Activated CD4-positive, alpha-beta T cell treated with anti-CD3 and anti-CD28 coated beads, Interleukin-2, Interleukin-4, amounts not matched to agents 100 ng/mL and 50 ng/mL, durations not matched to agents 16 hours and 8 hours (primary cell): ENCODE measurements at places on chromosomes 7 and 10.

DNA sequence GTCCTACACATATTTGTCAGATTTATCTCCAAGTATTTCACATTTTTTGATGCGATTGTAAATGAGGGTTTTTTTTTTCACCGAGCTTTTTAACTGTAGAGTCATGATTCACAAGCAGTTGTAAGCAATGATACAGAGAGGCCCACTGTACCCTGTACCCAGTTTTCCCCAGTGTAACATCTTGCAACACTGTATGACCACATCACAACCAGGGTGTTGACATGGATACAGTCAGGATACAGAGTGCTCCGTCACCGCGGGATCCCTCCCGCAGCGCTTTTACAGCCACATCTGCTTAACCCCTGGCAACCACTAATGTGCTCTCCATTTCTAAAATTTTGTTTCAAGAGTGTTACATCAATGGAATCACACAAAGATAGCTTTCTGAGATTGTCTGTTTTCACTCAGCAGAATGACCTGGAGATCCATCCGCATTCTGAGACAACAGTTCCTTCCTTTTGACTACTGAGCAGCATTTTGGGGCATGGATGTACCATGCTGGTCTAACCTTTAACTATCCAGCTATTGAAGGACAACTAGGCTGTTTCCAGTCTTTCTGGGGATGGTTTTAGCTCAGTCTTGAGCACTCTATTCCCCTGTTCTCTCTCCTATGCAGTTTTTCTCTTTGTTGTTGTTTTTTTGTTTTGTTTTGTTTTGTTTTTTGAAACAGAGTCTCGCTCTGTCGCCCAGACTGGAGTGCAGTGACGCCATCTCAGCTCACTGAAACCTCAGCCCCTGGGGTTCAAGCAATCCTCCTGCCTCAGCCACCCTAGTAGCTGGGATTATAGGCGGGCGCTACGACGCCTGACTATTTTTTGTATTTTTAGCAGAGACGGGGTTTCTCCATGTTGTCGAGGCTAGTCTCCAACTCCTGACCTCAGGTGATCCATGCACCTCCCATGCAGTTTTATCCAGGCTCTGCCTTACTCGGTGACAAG is 25.9 kb downstream of the GPRIN2 start:
- no peak for DNase-seq

- no peak for DNase-seq
Measured at GRCh38 chr7:51316666-51317581, at the start of gene COBL. Gene COBL (minus strand): TSS chr7:51316809. CDS start chr7:51316633, 176 bp downstream.

DNA sequence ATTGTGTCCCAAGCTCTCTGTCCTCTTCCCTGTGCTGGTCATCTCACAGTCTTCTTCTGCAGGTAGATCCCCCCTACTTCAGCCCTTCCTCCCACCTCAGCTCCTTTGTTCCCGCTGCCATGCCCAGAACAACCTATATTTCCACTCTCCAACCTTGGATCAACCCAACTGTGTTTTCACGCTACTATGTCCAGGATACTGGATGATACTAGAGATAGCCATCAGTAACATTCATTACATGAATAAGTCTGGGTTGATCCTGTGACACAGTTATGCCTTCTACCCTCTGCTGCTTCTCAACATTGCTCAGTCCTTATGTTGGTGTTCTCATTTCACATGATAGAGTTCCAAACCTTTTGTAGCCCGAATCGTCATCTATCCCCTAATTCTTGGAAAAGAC is 286.4 kb downstream of the ZEB1 start:
- DNase-seq, result no peak

DNA sequence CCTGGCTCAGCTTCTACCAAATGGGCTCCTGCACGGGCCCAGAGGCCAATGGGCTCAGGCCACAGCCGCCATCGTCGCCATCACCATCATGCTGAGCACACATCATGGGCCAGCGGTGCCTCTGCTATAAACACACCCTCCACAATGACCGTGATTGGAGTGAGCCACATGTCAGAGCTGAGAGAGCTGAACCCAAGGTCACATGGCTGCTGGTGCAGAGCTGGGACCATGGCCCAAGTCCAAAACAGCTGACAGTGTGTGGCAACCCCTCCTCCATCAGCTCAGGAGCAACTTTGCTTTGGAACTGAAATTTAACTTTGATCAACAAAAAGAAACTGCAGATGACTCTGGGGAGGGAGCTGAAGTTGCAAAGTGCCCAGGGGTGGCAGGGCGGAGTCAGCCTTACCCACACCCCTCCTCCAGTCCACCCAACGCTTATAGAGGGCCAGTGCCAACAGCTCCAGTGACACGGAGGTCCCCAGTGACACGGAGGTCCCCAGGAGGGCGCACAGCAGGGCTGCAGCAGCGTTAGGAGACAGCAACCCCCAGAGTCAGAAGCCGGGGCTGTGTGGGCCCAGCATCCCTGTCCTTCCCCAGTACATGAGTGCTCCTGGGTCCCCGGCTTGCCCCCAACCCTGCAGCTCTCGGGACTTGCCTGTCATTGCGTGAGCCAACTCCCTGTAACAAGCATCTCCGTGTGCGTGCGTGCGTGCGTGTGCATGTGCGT is 249.6 kb downstream of the ELFN1 start:
- no peak for DNase-seq

GRCh38 chr7:38160003-38160571 is 18.0 kb upstream of the STARD3NL start:
- no peak for DNase-seq

- no peak for DNase-seq
Measured at GRCh38 chr7:25541877-25542276, 313.6 kb upstream of the NPVF start.

GRCh38 chr7:6438427-6438826 is 9.3 kb downstream of the DAGLB start:
- DNase-seq, result no peak

DNA sequence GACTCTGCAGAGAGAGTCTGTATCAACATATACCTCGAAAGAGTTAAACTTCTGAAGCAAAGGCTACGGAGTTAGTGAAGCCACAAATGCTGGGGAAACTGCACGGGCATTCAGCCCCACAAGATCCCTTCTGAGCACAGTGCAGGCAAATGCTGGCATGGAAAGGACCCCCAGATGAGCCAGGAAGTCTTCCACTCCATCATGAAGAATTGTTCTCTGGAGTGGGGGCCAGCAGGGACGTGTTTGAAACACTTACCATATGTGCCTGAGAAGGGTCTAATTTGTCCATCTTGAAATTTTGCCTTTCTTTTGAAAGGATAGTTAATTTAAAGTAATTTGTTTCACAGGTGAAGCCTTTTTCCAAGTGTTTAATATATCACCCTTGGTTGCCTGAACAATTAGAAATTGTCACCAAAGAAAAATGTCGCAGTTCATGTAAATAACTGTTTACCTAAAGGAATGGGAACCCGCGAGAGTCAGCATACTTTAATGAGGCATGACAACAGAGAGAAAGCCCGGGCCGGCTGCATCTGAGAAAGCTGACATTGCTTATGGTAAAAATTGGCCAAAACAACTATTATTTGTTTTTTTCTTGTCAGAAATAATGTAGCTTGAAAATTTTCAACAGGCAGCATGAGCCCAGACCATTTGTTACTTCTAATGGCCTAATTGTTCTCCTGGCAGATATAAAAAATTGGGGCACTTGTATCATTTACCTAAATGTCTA is 287.6 kb upstream of the MGMT start:
- DNase-seq, result no peak

DNA sequence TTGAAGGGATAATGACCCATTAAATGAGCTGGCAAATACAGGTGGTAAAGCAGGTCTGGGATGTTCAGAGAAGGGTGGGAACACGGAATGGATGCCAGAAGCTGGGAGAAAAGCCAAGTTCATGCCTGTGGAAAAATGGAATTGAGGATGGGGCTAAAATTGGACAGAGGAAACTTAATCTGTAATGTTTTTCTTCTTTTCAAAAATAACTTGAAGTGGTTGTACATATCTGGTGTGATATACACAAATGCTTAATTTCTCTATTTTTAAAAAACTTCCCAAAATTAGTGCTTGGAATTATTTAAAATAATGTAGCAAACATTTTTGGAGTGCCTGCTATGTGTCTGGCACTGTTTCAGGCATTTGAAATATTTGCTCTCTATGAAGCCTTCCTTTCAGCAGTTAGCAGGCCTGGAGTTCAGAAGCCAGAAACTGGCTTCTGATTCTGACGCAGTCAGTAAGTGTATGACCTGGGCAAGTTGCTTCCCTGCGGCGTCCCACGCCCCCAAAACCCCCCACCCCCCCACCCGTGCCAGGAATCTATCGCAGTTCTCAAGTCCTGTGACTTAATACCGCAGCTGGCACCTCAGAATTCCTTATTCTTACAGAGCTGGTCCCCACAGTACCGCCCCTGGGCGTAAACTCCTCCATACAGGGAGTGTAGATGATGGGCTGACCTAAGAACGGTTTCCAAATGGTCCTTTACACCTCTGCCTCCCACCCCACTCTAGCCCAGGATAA is 828 bp upstream of the MALSU1 start:
- no peak for DNase-seq

DNA sequence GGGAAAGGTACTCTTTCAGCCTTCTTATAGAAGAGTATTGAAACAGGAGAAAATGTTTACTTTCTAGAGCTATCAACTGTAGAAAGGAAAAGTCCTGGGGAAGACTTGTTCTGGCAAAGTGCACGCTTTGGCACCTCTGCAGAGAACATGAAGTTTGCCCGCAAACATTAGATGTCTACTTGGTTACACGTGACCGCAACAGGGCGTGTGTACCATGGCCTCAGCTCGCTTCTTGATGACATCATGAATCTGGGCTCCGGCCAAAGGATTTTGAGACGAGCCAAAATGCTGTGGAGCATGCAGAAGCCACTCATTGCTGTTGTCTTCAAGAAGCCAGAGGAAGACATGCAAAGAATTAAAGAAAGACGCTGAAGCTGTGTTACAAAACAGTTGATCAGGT is 8.6 kb upstream of the TAS2R60 start:
- no peak for DNase-seq

DNA sequence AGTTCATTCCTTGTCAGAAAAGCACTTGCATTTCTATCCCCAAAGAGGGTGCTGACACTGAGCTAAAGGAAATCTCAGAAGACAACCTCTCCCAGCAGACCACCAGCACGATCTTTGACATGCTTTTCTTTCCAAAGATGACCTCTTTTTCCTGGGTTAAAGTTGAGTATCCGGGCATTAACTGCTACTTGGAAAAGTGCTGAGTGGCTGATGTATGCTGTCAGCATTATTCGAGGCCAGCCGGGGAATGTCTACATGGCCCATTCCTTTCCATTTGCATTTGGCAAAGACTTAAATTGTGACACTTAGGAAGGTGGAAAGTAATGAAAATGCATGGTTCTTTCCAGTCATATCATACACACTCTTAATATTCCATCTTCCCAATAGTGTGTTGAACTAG is 90.6 kb upstream of the SKAP2 start:
- DNase-seq, result no peak

GRCh38 chr10:115992236-115992986 is 280.6 kb downstream of the GFRA1 start:
- DNase-seq, result no peak

DNA sequence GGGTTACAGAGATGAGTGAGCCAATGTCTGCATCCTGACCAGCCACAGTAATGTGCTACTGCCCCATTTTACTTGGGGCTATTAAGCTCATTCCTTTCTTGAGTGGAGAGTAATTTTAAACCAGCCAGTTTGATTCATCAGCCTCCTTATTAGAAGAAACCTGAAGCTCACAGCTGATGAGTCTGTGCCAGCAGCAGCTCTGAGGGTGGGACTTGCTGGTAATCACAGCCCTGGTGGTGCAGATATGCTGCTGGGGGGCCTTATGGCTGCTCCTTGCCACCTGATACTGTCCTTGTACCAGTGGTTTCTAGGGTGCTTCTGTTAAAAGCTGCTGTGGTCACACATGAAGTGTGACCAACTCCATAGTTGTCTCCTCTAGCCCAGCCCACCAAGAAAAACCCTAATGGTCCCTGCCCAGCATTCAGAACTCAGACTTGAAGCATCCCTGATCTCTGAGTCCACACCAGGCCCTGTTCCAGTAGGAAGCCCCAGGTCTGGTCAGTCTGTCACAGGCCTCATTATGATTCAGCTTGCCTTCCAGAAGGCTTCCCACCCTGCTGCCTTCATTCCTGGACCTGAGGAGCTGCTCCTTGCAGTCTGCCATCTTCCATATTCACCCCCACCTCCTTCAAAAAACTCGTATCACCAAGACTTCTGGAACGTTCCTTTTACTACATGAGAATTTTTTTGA is 28.9 kb upstream of the RBM20 start:
- no peak for DNase-seq

DNA sequence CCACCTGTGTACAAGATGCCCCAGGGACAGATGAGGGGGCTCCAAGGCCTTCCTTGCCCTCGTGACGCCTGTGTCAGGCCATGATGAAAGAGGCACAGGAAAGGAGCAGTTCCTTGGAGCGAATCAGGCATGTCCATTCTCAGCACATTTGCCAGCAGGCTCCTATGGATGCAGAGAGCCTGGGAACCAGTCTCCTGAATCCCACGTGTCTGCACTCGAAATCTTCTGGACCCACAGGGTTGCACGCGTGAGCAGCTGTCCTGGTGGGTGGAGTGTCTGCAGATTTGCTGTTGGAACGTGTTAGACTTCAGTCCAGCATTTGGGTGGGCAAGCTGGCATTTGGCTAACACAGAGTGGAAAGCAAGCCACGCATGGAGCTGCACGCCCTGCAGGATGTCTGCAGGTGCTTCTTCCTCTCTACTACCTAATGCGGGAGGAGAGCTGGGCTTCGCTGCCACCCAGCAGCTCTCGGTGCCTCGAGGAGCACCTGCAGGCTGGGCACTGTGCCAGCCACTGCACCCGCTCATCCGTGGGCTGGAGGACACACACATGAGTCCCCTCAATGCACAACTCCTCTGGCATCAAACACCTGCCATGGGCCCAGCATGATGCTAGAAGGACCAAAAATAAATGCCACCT is 140.7 kb downstream of the PAXIP1 start:
- DNase-seq, result no peak

DNA sequence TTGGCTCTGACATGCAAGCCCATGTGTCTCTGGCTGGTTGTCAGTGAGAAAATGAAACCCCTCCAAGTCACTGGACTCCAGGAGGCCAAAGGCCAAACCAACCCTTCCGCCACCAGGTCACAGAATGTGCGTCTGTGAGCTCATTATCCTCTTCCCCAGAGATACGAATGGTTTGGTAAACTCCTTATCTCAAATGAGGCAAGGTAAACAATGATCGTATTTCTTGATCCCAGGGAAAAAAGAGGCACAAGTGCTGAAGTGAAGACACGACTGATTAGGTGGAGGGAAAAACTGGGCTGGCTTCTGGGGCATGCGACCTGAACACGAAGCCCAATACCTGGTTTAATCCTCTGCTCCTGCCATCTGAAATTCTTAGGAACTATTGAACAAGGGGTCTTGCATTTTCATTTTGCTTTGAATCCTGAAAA is 70.6 kb upstream of the ARID5B start:
- no peak for DNase-seq

DNA sequence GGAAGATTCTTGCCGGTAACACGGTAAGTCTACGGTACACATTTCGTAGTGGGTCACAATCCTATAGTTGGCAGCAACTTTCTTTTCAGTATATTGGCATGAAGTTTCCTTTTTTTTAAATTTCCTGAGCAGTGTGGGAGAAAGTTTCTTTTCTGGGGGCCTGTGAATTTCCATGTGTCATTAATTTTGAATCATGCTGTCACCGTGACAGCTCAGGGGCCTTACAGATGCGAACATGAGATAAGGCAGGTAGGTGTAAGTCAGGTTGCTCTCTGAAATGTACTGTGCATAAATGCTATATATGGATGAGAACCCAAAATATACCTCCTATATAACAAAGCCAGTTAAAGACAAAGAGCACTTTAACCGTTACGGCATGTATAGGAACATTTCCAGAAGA is 65.4 kb upstream of the SEM1 start:
- no peak for DNase-seq

- no peak for DNase-seq
Measured at GRCh38 chr7:108385834-108386422, 70.3 kb downstream of the NRCAM start.
